Panc1 (cell line): ENCODE measurements at places on chromosomes 5 and 9.

- no peak for DNase-seq
These were observed 61.3 kb upstream of the SMC5 start for GRCh38 chr9:70197216-70198044.

GRCh38 chr5:17080361-17080760 lies 137.1 kb upstream of the BASP1 start:
- no peak for DNase-seq

DNA sequence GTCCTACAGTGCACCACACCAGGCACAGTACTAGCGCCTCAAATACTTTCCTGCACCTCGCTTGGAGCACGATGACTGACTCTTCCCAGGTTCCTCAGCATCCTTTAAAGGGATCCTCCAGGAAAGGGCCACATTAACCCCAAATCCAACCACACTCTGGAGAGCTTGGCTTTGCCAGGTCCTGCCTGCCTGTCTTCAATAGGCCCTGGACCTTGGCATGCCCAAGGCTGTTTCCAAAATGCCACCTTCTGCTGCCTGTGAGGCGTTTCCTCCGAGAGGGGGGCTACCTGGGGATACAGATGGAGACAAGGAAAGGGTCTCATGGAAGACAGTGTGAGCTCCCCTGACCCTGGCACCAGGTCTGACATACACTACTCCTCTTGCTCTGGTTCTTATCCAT lies 169.9 kb downstream of the DAB2IP start:
- no peak for DNase-seq

DNA sequence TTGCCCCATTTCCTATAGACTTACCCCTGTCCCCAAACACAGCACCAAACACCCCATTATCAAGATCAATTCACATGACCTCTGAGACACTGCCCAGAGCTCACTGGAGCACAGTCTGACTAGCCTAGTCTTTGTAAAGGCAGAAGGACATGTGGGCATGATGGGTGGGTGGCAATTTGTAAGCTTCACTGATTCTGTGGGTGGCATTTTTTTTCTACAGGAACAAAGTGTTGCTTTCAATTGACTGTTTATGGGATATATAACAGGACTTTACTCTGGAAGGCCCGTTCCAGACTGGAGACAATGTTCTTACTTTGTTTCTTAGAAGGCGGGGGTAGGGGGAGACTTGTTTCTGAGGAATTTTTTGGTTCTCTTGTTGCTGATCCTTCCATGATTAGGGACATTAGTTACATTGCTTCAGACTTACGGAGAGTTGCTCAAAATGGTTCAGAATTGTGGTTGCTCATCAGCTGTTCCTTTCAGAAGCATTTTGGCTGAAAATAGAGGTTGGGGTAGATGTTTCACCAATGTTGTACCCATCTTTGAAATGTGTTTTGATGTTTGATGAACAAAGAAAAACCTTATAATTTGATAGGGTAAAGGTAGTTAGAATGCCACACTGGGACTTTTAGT lies 20.2 kb downstream of the NNT start:
- no peak for DNase-seq
